ENCODE measurements at places on chromosomes 1 and 21. TPM values are rescaled to one million over a fixed set of nuclear protein-coding genes. Genes with fewer than 3 reads are reported as not detected.

DNA sequence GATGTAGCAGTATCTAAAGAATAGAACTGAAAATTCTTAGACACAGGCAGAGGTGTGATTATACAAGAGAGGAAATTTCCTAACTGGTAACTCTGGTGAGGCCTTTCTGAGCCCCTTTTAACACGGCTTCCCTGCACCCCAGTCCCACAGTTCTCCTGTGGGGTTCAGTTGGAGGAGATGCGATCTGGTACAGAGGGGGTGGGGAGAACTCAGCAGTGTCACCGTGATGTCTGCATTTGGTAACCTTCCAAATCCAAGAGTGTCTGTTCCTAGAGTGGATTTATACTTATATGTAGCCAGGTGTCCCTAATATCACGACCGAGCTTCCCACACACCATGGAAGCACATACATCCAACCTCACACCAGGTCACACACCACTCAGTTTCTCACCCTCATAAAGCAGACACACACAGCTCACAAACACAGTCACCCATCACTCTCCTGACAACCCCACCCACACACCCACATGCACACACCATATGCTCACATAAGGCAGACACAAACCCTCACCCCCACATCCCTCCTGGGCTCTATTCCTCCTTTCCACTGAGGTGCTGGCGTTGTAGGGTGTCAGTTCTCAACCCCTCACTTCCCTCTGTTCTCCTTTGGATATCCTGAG is 48.5 kb downstream of the RHBG start:
- DNase-seq: no peak

DNA sequence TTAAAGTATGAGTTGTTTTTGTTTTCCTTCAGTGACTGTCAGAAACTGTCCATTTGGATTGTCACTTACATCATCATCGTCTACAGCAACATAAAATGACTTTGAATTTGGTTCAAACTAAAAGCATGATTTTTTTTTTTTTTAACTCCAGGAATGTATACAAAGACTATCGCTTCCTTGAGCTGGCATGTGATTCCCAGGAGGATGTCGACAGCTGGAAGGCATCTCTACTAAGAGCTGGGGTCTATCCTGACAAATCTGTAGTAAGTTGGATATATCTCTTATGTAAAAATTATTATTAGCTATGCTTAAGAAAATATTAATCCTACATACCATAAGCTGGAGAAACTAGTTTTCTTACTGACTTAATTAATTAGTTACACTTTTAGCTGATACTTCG is 111.9 kb upstream of the C1orf105 start:
- no peak for DNase-seq

- no peak for DNase-seq
Measured at GRCh38 chr1:228272331-228272791, 64.5 kb downstream of the OBSCN start.

DNA sequence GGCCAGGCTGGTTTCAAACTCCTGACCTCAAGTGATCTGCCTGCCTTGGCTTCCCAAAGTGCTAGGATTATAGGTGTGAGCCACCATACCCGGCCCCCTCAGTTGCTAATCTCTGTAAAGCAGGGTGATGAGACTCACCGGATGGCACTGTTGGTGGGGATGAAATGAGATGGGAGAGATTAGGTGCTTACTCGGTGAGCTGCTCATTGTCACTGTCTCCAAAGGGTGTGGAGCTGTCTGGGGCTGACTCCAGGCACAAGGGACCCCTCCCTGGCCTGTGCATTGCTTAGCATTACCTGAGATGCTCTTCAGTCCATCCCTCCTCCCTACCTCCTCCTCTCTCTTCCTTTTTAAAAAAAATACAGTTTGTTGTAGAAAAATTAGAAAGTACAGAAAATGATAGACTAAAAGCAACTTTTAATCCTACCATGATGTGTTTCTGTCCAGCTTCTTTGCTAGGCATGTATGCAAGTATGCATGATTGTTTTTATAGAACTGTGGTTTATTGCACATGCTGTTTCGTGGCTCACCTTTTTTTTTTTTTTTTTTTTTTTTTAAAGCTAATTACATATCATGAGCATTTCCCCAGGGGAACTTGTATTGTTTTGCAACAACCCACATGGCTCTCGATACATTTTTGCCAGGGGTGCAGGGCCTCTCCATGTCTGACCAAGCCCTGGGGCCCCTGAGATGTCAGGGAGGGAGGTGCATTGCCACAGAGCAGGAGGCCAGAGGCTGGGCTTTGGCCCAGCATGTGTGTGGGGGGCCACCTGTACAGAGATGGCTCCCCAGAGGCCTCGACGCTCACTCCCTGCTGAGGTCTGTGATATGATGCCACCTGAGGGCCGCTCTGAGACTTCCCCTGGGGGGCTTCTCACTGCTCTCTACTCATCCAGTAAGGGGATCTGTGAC is 55.4 kb downstream of the ARHGEF10L start:
- peak; percentile 61 for DNase-seq

DNA sequence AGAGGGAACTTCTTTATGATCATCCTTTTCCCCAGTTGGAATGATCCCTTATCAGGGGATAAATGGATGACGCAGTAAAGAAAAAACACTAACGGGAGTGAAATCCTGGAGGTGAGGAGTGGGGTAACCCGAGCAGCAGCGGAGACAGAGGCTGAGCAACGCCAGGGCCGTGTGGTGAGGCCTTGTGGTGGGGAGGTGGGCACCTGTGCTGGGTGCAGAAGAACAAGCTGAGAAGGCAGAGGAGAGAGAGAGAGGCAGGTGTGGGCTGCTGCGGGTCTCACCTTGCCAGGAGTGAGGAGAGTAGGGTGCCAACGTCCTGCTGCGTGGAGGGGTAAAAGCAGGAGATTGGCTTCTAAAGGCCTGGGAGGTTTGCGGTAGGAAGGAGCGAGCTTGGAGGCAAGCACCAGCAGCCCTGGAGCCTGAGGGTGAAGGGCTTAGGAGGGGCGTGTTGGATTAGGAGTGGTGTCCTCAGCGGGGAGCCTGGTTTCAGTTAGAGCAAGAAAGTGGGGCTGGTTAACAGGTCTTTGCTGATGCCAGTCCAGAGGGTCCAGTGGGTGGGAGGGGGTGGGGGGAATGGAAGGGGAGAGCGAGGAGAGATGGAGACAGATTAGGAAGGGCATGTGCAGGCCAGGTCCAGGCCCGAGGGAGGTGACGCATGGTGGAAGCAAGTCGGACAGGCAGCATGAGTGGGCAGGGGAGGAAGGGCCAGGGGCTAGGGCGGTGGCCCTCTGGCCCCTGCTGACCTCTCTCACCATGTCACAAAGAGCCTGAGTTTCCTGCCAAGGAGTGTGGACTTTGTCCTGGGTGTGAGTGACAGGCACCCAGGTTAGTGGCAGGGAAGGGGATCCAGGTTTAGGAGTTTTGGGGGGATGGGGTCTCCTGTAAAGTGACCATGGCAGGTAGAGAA is 36.7 kb upstream of the LHX4 start:
- no peak for DNase-seq

DNA sequence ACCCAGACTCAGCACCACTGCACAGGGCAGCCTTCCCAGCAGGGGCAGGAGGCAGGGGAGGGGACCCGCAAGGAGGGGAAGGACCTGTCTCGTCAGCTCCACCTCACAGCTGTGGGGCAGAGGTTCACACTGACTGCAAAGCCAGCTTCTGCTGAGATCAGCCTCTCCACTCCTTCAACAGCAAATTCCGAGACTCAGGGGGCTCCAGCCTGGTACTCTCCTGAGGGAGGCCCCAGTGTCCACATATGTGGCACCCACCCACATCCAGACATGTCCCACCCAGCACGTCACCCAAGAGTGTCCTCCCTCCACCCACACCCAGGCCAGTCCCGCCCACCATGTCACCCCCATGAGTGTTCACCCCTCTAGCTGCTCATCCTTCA is 329.5 kb downstream of the NPHP4 start:
- no peak for DNase-seq

- DNase-seq: no peak
Measured at GRCh38 chr1:206704226-206704625, 19.5 kb downstream of the MAPKAPK2 start.

SLC45A3 gene
- total RNA-seq: 1.2 TPM

GOLT1A gene
- total RNA-seq: not detected

Measured in GM23248 (cell line).